ENCODE measurements at places on chromosomes 3 and 15.

- DNase-seq = no peak
These were observed 8.9 kb downstream of the SST start for GRCh38 chr3:187661267-187661666.

DNA sequence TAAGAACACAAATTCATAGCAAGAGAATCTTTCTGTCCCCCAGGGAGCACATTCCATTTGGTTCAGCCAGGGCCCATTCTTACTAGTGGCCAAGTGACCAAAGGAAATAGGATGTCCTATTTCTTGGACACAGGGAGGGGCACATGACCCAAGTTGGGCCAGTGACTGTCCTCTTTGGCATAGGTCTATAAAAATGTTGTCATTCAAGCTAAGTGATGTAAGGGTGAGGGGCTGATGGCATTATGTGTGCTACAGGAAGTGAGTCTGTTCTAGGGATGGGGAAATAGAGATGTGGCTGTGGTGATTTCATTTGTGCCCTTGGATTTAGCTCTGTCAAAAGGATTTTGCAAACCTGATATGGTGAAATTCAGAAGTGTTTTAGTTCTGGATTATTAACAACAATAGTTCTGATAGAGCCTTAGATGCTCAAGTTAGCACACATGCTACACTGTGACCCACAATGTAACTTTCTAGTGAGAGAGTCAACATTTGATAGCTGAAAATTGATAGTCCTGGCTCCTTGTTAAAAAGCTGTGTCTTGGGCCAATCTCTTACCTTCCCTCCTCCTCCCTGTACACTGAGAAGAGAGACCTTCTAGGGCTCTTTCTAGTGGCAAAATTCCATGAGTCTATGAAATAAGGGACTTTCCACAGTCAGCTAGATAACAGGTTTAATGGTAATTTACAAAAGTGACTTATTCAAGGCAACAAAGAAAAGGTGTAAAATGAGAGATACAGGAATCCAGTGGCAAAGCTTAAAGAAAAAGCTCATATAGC is 117.2 kb downstream of the THRB start:
- no peak for DNase-seq

- no peak for DNase-seq
These were observed 248.5 kb downstream of the TIGIT start for GRCh38 chr3:114542359-114542758.

DNA sequence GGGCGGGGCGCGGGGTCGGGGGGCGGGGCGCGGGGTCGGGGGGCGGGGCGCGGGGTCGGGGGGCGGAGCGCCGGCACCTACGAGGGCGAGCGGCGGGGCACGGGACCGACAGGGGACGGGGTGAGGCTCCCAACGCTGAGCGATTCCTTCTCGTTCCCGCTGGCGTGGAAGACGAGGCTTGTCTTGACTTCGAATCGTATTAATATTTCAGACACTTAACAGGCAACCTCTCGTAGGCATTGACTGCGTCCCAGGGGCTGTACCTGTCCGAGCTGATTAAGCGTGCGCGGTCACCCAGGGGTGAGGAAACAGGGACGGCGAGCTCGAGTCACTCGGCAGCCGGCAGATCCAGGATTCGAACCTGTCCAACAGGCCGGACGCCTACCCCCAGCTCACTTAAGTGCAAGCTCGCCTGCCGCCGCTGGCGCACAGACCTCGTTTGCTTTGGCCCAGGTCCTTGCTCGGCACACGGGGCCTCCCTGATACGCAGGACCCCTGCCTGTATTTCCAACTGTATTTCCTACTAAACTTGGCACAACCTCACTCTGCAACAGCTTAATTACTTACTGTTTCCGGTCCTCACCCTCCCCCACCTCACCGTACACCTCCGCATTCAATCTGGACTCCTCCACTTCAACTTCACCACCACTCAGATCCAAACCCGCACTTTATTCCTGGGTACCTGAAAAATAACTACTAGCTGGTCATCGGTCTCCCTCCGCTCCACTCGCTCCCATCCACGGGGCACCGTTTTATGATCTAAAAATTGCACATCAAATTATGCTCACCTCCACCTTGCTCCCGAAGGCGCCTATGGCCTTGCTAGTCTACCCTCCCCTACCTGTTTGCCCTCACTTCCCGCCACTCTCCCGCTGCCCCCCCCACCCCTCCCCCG is 722 bp upstream of the ZXDC start:
- no peak for DNase-seq

DNA sequence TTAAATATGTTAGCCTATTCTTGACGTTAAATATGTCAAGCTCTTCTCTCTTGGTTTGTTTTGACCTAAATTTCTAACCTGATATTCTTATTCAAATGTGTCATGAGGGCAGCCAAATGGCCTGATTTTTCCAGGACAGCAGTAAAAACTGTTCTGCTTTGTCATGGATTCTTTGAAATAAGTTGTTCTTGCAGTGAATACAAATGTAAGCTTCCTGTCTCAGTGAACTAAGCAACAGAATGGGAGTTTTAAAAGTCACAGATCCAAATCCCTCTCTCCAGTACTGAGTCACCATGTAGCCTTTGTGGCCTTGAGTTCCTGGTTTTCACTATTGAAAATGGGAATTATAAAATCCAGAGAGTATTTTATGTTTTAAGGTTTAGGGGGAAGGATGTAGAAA is 301.8 kb downstream of the NLGN1 start:
- DNase-seq = no peak

DNA sequence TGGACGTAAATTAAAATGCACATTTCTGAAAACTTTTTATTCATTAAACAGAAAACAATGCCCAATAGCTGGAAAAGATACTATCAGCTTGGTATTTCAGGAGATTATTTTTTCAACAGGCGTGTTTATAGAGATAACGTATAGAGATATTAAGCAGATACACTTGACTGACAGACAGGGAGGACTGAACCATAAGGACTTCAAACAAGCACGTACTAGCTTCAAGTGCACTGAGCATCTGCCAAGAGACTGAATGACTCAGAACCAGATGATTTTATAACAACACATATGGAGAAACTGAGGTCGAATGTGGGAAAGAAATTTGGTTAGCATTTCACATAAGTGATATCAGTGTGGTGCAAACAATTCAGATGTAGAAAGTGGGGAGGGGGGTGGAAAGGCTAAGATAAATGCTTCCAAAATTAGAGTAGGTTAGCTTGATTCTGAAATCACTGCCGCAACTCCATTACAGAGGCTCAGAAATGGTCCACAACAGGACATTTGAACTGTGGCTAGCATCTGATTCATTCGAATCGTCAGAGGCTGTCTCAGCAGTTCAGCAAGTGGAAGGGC is 103.5 kb downstream of the SEMA6D start:
- no peak for DNase-seq

DNA sequence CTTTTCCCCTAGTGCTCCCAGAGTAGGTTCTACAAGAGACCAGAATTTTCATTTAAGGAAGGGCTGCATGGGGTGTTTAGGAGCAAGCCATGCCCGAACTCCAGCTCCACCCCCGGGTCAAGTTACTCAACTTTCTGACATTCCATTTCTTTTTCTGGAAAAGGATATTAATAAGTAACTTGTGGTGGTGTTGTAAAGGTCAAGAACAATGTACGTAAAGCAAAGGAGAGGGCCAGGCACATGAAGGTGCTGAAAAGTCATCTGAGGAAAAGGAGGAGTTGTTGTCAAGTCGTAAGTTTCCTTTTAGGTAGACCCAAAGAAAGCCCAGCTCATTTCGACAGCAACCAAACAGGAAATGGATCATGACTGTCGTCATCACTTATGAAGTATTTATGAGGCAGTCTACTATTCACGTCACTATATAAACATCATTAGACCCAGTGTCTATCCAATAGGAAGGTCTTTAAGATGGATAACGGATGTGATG is 319.6 kb upstream of the IL12A start:
- no peak for DNase-seq

- no peak for DNase-seq
These were observed 1.1 kb downstream of the SPATA12 start for GRCh38 chr3:57061556-57061955.

DNA sequence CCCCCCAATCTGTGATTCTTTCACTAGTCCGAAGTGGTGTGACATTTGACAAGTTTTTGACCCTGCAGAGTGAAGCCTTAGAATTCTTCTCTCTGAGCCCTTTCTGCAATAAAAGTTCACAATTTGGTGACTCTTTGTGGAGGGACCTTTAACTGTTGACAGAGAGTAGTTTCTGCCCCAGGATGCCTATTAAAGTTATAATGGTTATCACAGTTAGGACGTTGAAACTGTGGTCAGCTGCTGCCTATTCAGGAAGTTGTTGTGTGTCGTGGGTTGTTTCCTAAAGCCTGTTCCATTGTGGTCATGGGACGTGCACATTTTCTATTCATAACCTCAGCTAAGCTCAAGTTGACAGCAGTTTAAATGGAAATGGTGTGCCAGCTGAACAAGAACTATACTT is 274.5 kb downstream of the NEK10 start:
- DNase-seq = no peak

DNA sequence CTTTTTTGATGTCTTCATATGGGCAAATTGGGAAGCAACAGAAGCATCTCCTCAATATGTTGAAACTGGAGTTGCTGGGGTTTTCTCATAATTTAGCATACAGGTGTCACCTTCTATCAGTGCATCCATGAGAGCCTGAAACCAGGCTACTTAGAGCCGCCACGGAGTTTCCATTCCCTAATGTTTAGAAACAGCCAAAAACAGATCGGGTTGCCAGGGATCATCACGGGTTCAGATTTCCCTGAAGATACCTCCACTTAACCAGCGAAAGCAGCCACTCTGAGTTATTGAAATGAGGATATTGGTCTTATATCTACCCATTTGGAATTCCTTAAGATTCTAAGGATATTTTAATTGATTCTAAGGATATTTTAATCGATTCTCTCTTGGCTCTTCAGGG is 14.5 kb downstream of the TERB2 start:
- no peak for DNase-seq

DNA sequence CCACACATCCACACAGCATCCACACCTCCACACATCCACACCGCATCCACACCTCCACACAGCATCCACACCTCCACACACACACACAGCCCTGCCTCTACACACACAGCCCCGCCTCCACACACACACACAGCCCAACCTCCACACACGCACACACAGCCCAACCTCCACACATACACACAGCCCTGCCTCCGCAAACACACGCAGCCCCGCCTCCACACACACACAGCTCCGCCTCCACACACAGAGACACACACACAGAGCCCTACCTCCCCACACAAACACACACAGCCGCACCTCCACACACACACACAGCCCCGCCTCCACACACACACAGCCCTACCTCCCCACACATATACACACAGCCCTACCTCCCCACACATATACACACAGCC is 4.7 kb downstream of the MESP1 start:
- no peak for DNase-seq

DNA sequence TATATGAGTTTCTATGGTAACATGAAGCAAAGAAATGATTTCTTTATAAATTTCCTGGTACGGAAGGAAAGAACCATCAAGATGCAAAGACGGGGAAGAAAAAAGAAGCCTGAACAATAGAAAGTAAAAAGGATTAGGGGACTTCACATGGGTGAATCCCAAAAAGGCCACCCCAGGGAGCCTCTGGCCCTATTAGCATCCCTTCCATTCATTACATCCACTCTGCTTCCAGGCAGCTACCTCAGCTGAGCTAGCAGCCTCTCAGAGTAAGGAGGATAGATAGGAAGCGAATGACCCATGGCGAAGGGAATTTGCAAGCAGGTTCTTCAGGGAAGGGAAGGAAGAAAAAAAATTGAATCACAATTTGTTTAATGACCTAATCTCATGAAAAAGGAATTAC is 81.6 kb downstream of the GABRB3 start:
- DNase-seq = no peak

- no peak for DNase-seq
These were observed 106.8 kb upstream of the PRR23C start for GRCh38 chr3:139151530-139151929.

DNA sequence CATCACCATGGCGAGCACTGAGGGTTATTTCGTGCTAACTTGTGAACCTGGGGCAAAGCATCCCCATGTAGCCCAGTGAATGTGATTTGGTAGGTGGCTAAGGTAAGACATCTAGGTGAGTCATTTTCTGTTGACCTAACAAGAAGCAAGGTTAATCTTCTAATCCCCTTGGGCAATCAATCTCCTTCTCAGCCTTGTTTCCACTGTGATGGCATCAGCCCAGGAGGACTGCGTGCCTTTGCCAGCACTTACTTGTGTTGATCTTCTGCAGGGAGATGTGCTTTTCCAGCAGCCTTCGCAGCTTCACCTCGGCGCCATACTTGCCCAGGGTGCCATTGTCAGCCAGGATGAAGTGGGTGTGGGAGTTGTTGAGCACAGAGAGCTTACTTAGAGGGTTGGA is 35.7 kb downstream of the TRPM1 start:
- DNase-seq = no peak

Measured in Right ventricle myocardium inferior (tissue), 1 donor.